ENCODE measurements at places on chromosomes 5 and 9.

DNA sequence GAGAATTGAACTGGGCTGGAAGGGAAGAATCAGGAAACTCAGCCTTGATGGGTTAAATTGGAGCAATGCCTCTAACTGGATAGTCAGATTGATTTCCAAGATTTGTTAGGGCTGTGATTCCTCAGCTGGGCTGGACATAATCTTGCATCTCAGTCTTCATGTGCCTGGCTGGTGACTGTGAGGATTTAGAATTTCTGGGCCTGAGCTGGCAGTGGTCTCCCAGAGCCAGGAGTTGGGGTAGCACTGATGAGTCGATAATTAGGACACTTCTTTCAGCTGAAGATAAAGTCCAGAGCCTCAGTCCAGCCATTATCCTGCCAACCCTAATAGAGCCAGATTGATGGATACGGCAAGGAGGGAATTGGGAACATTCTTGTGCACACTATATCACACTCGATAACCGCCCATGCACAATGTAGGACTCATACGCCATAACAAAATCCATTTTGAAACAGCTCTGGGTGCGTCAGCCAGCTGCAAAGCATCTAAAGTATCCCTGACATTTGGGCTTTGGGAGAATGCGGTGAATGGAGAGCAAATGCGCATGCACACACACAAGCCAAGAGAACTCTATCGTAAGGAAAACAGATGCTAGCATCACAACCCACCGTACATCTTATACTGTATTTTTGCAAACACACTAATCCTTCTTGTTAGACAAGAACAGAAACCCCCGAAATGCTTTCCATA, 405.1 kb upstream of the KLF4 start:
- DNase-seq = no peak

GRCh38 chr5:155768332-155768731, 558.6 kb upstream of the SGCD start:
- DNase-seq = no peak

GRCh38 chr9:13719981-13720676, 440.6 kb upstream of the MPDZ start:
- DNase-seq = no peak

GRCh38 chr9:129197978-129198318, 19.9 kb upstream of the IER5L start:
- DNase-seq = no peak

DNA sequence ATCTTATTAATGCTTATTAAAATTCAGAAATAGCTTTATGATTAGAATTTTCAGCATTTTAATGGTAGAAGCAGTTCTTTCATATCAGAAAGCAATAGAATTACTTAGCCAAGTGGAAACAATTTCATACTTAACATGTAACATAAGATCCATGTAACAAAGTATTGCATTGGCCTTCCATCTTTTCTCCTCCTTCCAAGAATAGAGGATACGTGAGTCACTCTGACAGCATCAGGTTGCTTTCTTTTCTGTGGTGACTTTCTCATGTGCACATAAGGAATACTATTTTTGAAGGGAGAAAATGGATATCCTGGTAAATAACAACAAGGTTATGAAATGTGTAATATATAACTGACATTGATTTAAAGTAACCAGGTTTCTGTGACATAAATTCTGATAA, 272.2 kb downstream of the ANXA1 start:
- no peak for DNase-seq
